NK-92 treated with Interleukin-12 subunit alpha and Interleukin-12 subunit beta, amount 100 ng/mL, for 24 hours (cell line): ENCODE measurements at places on chromosomes 3 and 15.

- DNase-seq, result no peak
Measured at GRCh38 chr3:139185527-139185926, 140.8 kb upstream of the PRR23C start.

GRCh38 chr15:19974998-19975397 is 566.6 kb downstream of the GOLGA6L6 start:
- DNase-seq, result no peak

DNA sequence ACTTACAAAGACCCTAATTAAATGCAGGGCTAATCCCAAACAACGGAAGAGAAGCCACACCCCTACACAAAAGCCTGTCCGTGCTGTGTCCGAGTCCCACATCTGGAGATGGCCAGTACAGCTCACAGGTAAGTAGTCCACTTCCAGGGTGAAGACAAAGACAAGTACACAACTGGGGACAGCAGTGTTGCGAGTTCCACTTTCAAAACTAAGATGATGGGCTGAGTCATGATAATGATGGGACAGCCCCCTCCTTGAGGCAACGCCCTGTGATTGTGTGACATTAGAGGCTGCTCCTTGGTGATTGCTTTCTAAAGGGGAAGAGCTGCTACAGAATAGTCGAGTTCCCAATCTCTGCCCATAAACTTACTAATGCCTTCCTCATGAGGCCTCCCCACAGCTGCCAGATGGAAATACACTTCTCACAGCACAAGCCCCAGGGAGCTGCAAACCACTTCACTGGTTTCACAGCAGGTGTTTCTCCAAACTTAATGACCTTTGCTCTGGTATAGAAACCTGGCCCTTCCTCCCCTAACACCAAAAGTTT is 27.6 kb downstream of the RFT1 start:
- DNase-seq, result peak; percentile 40

DNA sequence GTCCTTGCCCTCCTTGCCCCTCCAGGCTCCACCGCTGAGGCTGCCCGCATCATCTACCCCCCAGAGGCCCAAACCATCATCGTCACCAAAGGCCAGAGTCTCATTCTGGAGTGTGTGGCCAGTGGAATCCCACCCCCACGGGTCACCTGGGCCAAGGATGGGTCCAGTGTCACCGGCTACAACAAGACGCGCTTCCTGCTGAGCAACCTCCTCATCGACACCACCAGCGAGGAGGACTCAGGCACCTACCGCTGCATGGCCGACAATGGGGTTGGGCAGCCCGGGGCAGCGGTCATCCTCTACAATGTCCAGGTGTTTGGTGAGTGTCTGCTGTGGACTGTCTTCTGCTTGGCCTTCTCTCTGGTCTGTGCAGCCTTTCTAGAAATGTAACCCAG is 61.0 kb downstream of the BOC start:
- DNase-seq, result no peak

DNA sequence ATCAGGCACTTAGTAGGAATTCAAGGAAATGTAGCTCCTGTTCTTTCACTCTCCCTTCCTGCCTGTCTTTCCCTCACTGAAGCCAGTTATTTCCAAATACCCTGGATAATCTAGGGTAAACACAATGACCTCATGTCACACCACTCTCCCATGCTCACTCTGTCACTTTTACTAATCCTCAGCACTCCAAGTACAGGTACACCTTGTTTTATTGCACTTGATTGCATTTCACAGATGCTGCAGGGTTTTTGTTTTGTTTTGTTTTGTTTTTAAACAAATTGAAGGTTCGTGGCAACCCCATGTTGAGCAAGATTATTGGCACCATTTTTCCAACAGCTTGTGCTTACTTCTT is 40.8 kb downstream of the PPM1L start:
- DNase-seq, result no peak

- DNase-seq, result no peak
Measured at GRCh38 chr3:4670352-4670751, 177.2 kb downstream of the ITPR1 start.

- DNase-seq, result no peak
Measured at GRCh38 chr3:139638518-139638917, 39.3 kb downstream of the NMNAT3 start.

DNA sequence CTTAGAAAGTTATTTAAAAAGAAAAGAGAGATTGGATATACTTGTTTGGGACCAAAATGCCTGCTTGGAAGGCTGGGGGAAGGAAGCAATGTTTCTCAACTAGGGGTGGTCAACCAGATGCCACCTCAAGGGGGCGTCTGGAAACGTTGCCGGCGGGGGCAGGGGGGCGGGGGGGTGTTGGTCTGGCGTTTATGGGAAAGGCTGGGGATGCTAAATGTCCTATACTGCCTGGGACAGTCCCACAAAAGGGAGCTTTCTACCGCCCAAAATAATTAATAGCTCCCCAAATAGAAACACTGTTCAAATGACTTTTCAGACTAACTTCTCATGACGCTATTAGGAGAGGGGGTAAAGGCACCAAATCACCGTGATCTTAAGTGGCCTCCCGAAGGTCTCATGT is 2.2 kb downstream of the POLG start:
- DNase-seq, result no peak

DNA sequence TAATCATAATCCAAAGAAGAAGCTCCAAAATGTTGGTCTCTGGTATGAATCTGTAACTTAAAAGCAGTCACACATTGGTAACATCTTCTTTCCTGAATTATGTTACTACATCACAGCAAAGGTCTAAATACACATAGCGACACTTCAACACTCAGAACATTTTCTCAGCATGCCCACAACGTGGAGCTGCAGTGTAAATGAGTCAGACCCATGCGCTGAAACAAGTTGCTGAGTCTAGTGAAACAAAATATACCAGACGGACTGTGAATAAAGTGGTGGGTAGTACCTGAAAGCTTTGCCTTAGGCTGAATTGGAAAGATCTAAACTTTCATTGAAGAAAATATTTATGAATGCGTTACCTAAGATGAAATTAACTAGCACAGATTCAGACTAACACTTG is 33.2 kb upstream of the GOLGA8B start:
- DNase-seq, result no peak

GRCh38 chr3:183825456-183826161 is at the start of gene MAP6D1:
Gene MAP6D1 (minus strand): TSS chr3:183825577. CDS start chr3:183825547, 30 bp downstream.
- DNase-seq, result no peak

- DNase-seq, result no peak
Measured at GRCh38 chr3:135930255-135930654, 35.3 kb upstream of the PPP2R3A start.

- DNase-seq, result no peak
Measured at GRCh38 chr3:14490255-14490654, 49.9 kb downstream of the GRIP2 start.

DNA sequence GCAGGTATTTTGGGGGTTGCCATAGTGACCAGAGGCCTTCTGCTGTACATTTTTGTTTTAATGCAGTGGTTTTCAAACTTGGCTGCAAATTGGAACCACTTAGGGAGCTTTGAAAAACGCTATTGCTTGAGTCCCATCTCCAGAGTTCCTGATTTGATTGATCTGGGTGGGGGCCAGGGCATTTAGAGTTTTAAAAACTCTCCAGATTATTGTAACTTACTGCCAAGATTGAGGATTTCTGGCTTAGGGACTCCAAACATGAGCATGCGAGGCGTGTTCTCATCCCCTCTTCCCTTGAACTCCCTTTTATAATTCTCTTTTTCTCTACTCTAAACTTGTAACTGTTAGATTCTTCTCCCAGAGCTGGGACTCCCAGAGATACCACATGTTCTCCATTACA is 340.8 kb upstream of the SUCLG2 start:
- DNase-seq, result no peak

DNA sequence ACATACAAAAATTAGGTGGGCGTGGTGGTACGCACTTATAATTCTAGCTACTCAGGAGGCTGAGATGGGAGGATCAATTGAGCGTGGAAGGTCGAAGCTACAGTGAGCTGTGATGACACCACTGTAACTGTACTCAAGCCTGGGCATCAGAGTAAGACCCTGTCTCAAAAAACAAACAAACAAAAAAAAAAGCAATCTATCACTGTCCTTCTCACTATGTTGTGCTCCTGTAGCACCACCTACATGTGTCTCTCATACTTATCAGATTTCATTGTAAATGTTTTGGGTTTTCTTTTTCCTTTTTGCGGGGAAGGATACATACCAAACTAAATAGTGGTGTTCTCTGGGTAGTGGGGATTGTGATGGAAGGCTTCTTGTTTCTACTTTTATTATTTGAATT is 14.8 kb downstream of the FANCD2 start:
- no peak for DNase-seq

DNA sequence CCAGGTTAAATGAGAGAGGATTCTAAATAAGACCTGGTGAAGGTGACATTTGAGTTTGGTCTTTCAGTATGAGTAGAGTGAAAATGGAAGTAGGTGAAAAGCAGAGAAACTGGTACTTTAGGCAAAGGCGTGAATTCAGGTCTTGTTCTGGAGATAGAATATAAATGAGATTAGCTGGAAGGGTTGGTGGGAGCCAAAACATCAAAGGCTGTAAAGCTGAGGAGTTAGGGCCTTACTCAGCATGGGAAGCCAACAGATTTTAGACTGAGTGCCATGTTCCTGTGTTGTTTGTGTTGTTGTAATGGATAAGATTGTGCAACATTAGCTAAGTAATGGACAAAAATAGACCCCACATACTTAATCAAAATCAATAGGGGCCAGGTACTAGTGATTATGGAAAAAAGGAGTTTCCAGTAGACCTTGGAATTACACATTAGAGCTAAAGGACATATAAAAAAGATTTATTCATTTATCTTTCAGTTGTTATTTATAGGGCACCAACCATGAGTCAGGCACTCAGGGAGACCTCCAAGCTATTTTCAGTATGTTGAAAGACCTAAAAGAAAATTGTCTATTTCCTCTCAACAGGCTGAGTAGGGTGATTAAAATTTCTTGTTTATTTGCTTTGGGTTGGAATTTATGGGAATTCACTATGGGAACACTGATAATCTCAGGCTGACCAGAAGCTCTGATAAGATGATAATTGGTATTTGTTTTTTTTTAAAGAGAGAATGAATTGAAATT is 20.8 kb downstream of the ARL14 start:
- no peak for DNase-seq

- DNase-seq, result no peak
Measured at GRCh38 chr15:88702983-88703382, 64.2 kb downstream of the ISG20 start.

DNA sequence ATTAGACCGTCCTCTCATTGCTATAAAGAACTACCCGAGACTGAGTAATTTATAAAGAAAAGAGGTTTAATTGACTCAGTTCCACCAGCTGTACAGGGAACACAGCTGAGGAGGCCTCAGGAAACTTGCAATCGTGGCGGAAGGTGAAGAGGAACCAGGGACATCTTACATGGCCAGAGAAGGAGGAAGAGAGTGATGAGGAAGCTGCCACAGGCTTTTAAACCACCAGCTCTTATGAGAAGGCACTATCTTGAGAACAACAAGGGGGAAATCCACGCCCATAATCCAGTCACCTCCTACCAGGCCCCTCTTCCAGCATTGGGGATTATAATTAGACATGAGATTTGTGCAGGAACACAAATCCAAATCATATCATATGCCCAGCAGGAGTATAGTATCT is 138.5 kb downstream of the ALCAM start:
- no peak for DNase-seq

- DNase-seq, result no peak
Measured at GRCh38 chr15:96502196-96502595, 171.7 kb downstream of the NR2F2 start.

DNA sequence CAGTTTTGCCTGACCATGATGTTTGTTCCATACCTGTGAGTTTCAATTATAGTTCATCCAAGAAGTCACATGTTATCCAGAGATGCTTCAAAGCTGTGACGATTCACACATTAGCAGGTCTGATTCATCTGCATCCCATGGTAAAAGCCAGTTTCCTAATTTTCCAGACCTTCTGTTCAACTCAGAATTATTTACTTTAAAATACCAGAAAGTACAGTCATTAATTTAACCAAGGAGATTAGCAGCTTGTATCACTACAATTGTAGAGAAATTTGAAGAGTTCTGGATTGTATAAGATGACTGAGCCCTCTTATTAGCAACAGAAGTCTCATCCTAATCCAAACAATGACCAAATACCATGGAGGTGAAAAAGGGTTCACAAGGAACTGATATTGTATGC is 76.1 kb upstream of the THBS1 start:
- no peak for DNase-seq

GRCh38 chr3:17891139-17891856 is 148.9 kb upstream of the TBC1D5 start:
- DNase-seq, result no peak

DNA sequence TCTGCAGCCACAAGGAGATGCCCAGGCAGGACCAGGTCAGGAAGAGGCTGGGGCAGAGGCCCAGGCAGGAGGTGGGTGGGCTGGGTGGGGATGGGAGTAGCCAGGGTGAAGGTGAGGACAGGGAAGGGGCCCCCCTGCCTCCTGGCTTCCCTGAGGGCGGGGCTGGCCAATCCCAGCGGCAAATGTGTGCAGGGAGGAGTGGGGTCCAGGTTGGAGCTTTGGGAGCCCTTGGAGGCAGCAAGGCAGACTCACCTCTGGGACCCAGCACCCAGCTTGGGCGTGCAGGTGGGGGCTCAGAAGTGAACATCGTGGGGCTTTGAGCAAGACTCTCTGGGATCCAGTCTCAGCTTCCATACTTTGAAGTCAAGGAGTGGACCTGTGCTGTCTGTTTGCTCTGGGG is 25.2 kb downstream of the GP9 start:
- DNase-seq, result no peak

GRCh38 chr3:16849229-16849628 is 35.5 kb upstream of the PLCL2 start:
- no peak for DNase-seq

- DNase-seq, result no peak
Measured at GRCh38 chr3:16318176-16318575, 53.2 kb downstream of the OXNAD1 start.

DNA sequence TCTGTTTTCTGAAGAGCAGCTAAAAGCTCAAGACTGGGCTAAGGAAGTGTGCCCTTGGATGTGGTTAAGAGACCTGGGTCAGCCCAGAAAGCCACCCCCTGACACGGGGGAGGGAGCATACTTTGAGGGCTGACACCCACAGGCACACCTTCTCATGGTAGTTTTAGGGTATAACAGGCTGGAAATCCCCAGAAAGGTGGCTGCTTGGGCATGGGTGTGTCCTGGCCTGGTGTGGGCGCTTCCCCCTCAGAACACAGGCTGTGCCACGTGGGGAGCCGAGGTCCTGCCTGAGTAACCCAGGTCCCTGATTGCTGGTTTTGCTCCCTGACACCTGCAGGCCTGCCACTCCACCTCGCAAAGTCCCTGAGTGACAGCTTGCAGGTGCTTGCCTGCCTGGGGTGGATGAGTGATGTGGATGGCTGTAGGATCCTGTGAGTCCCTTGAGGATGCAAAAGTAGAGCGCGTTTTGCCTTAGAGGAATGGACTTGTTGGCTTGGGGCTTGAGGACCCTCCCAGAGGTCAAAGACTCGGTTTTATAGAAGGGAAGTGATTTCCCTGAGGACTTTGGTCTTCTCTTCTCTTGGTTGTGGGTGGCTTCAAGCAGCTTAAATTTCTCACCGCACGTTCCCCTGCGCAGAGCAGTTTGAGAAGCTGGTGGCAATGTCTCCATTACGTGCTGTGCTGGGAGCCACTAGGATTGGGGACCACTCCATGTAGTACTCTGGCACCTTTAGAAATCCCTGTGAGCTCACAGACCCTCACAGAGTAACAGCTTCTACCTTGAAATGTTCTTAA is 94.4 kb downstream of the DNASE1L3 start:
- peak; percentile 26 for DNase-seq
